ENCODE measurements at places on chromosomes 7 and 10.

DNA sequence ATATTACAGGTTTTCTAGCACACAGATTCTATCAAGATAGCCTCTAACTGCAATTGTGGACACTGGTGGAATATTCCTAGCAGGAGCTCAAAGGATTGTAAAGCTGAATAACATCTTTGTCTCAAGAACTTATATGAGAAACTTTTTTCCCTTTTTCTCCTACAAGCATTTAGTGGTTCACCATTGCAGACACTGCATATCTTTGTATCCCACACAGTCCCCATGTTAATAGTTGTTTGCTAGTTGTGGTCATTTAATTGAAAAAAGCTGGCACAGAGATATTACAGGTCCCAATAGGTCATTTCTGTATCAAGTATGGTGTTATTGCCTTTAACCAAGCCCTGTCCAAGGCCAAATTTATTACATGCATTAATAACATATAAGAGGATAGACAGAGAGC lies 226.2 kb upstream of the TCF7L2 start:
- DNase-seq = no peak

DNA sequence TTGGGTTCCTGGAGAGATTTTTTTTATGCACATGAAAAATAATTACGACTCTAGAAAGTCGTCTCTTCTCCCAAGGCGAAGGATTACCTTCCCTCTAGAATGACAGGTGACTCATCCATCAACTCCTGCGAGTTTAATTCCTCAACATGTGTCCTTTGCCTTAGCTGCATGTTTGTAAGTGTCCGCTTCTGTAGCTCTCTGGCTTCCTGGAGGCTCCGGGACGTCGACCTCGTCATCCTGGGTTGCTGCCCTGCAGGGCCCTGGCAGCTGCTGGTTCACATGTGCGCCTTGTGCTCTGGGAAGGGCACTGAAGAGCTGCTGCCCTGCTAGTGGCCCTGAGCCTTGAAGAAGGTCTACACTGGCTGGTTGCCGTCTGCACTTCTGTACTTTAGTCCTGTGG lies 210.2 kb downstream of the MLLT10 start:
- no peak for DNase-seq

GRCh38 chr7:155258226-155258560 lies 39.5 kb upstream of the INSIG1 start:
- DNase-seq = no peak

- DNase-seq = no peak
Measured at GRCh38 chr7:32330602-32331001, 159.6 kb downstream of the LSM5 start.

GRCh38 chr7:123738356-123738755 lies 10.4 kb downstream of the WASL start:
- no peak for DNase-seq

DNA sequence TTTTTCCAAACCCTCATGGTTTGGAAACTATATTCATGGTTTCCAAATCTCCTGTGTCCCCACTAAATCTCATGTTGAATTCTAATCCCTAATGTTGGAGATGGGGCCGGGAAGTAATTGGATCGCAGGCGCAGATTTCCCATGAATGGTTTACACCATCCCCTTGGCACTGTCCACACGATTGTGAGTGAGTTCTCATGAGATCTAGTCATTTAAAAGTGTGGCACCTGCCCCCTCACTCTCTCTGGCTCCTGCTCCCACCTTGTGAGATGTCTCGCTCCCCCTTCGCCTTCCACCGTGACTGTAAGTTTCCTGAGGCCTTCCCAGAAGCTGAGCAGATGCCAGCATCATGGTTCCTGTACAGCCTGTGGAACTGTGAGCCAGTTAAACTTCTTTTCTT lies 3.3 kb upstream of the MTPAP start:
- no peak for DNase-seq

DNA sequence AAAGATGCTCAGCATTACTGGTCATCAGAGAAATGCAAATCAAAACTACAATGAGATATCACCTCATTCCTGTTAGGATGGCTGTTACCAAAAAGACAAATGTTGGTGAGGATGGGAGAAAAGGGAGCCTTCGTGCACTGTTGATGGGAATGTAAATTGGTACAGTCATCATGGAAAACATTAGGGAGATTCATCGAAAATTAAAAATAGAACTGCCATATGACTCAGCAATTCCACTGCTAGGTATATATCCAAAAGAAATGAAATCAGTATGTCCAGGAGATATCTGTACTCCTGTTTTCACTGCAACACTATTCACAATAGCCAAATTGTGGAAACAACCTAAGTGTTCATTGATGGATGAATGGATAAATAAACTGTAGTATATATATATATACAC lies 228.1 kb downstream of the ACTR3B start:
- DNase-seq = no peak

GRCh38 chr7:108002726-108003598 lies at the start of gene LAMB1:
Gene LAMB1, minus strand, starts transcription at chr7:108003161. Its CDS starts 276 bp downstream, at chr7:108002885.
- DNase-seq = no peak

DNA sequence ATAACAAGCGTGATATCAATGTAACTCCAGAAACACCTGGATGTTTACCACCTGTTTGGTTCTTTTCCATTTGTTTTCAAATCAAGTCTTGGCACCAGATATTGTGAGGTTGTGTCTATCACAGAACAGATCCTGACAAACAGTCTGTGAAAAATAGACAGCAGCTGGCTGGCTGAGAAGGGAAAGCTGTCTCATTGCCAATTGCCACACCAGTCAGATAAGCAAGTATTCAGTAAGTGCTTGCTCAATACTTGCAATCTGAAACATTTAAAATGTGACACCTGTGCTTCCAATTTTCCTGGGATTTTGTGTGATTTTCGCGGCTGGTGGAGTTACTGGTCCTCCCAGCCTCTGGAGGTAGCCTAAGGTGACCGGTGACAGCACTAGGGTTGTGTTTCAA lies 147.9 kb upstream of the MYO3A start:
- no peak for DNase-seq

DNA sequence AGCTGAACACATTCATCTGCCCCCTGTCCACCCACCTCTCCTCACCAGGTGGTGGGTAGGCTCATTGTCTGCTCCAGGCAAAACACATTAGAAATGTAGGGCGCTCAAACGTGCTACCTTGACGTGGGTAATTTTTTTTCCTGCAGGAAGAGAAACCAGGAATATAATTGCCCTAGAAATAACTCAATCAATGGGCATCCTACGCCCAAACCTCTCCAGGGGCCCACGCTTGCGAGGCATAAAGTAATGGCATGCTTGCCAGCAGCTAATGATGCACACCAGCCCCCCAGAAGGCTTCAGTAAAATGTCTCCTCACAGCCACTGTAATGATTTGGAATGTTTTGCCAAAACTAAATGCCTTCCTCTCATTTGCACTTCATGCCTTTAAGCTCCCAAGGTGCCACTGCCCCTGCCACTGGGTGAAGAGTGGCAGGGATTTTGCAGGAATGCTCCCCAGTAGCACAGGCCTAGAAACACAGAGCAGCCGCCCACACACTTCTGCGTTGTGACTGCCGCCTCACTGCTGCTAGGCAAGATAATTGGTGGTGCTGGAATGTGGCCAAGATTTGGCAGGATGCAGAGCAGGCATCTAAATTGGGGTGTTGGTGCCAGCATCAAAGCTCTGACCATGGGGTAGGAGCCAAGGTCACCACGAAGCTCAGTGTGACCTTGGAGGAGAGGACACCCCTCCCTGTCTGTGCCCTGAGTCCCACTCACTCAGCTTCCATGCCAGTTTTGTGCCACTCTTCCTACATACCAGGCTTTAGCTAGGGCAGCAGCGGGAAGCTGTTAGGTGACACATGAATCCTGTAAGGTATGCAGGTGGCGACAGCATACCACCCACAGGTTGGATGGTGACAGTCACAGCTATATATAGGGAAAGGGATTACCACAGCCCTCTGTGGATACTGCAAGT lies 48.7 kb upstream of the PPP1R3C start:
- no peak for DNase-seq

DNA sequence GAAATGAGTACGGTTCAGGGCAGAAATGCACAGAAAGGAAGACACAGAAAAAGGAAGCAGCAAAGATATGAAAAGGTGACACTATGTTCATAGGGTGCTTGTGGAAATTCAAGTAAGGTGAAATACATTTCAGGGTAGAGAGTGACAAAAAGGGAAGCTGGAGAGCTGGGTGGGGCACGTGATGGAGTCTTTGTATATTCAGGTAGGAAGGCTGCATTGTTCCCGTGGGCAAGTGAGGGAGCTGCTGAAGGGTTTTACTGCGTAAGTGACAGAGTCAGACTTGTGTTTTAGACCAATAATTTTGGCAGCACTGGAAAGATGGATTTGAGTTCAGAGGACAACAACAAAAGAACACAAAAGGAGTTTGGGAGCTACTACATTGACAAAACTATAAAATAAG lies 35.3 kb upstream of the ANK3 start:
- no peak for DNase-seq

DNA sequence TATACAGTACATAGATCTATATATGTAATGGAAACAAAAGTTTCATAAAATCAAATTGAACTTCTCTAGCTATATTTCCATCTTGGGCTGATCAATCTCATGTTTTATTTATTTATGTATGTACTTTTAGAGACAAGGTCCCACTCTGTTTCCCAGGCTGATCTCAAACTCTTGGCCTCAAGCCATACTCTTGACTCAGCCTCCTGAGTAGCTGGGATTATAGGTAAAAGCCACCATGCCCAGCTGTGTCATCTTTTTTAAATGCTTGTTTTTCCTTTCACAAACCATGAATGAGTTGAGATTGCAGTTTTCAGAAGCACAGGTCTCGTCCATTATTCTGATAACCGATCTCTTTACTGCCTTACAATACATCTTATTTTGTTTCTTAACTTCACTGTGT lies 400.9 kb downstream of the KCNMA1 start:
- no peak for DNase-seq

GRCh38 chr10:14020037-14020664 lies 310.6 kb downstream of the FRMD4A start:
- DNase-seq = no peak

DNA sequence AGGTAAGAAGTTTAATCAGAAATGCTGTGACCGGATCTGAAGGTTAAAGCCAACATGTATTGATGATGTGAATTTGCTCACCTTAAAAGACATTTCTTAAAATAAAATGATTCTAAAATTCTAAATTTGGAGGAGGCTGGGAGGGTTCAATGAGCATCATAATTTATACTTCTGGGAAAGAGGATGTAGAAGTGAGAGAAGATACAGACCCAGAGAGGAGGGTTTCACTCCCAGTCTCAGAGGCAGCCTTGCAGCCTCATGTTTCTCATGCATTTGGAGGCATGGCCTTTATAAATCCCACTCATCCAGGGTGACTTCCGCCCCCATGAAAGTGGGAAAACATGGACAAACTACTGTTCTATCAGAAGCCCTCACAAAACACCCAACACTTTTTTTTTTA lies 305.6 kb upstream of the PITRM1 start:
- no peak for DNase-seq

DNA sequence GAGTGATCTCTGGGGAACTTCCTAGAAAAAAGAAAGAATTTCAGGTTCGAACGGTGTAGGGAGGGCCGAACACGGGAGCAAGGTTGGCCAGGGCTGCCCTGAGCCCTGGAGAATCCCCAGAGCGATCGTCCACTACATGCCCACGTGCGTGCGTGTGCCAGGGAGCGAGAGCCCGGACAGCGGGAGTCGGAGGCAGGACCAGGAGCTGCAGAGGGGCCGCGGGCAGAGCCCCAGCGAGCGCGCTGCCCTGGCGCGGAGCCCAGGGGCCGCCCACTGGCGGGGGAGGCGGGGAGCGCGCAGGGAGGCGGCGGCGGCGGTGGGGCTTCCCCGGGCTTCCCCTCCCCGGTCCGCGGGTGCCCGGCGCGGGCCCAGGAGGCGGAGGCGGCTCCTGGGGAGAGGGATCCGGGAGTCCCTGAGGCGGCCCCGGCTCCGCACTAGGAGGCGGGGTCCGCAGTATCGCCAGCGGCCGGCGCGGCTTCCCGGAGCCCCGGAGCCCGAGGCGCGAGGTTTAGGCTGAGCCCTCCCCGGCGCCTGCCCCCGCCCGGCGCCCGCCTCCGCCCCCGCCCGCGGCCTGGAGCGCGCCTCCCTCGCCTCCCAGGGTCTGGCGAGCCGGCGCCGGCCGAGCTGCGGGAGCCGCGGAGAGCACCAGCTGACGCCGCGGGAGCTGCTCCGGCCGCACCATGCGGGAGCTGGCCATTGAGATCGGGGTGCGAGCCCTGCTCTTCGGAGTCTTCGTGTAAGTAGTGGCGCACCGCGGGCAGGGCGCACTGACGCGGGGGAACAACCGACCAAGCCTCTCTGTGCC lies at the start of gene PLPP4:
TSS of gene PLPP4 (plus strand) at position 602 of the 805 bp plus-strand sequence. CDS start at position 681, 79 bp downstream.
- DNase-seq = no peak

GRCh38 chr7:102024769-102025391 lies 207.5 kb downstream of the CUX1 start:
- DNase-seq = no peak

GRCh38 chr7:97116308-97116707 lies 1.2 kb upstream of the SDHAF3 start:
- DNase-seq = no peak

DNA sequence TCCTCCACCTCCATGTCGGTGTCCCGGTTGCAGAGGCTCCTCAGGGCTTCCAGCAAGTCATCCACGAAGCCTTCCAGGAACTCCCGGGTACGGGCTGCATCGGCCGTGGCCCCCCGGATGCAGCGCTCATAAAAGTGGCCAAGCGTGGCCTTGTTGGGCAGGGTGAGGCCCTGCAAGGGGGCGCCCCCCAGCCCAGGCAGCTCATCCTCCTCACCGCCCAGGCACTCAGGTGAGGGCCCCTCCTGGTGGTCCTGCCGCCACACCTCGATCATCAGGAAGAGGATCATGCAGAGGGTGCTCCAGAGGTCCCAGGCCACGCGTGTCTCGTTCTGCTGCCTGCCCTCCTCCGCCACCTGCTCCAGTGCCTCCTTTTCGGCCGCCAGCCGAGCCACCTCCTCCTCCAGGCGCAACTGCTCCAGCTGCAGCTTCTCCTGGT lies 22.8 kb downstream of the ITPRIP start:
- no peak for DNase-seq

DNA sequence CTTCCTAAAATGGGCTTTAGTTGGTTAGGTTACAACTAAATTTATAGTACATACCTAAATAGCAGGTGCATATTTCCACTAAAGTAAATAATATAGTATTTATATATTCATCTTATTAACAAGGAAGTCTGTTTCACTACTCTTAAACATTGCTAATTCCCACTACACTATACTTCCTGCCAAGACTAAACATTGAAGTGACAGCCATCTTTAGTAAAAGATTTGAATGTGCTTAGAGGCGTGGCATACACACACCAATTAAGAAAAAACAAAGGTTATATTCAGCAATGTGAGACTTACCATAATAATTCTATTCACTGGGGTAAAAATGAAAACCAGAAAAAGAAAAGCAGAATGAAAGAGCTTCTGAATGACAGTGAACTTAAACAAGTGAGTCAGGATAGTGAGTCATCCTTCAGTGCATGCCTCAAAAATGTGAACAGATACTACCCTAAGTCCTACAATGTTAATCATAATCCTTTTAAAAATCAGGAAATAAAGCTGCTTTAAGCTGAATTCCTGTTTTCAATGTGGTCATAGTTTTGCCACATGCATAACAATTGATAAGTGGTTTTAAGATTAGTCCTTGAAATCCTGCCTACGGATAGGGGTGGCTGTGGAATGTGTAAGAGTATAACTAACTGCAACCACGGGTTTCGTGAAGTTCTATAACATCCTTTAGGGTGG lies 59.4 kb downstream of the USP6NL start:
- no peak for DNase-seq
